RWPE1 (cell line): ENCODE measurements at places on chromosomes 16 and 17.

GRCh38 chr16:81994485-81994884 lies 16.8 kb downstream of the SDR42E1 start:
- DNase-seq = no peak

DNA sequence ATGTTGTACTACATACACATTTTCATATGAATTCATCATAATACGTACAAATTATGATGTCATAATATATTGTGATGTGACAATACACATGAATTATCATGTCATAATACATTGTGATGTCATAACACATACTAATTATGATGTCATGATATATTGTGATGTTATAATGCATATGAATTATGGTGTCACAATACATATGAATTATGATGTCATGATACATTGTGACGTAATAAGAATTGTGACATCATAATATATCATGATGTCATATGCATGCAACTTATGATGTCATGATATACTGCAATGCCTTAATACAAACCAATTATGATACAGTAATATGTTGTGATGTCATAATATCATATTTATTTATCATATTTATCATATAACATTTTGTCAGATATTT lies 2074.3 kb downstream of the TP53TG3F start:
- no peak for DNase-seq

GRCh38 chr16:73023752-73024570 lies 24.0 kb downstream of the ZFHX3 start:
- no peak for DNase-seq

- DNase-seq = no peak
These were observed 3.2 kb upstream of the ARHGAP23 start for GRCh38 chr17:38425031-38425430.

DNA sequence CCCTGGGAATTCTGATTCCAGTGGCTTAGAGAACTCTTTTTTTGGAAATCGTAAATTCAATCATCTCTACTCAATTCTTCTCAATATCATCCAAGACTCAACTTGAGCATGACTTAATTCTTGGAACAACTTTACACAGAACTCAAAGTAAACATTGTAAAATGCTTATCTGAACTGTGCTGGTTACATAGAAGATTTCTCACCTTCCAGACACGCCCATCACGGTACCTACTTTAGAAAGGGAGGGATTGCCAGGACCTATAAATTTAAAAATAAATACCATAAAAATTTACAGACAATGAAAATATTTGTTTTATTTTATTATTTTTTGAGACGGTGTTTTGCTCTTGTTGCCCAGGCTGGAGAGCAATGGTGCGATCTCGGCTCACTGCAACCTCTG lies 26.5 kb downstream of the MAP1LC3B start:
- no peak for DNase-seq

DNA sequence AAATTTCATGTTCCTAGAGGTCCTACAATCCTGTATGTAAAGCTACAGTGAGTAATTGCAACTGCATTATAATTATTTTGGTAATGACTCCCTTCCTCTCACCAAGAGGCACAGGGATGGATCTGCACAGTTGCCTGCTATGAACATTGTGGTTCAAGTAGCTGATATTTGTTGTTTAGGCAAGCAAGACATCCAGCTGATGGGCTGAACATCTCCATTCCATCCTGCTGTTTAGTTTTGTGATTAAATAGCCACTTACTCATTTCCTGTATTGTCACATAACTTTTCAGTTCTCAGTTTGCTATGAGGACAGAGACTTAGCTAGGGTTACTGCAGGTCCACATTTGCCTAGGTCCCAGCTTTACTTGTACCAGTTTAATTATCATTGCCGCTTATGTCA lies 181.2 kb upstream of the TBX2 start:
- no peak for DNase-seq

DNA sequence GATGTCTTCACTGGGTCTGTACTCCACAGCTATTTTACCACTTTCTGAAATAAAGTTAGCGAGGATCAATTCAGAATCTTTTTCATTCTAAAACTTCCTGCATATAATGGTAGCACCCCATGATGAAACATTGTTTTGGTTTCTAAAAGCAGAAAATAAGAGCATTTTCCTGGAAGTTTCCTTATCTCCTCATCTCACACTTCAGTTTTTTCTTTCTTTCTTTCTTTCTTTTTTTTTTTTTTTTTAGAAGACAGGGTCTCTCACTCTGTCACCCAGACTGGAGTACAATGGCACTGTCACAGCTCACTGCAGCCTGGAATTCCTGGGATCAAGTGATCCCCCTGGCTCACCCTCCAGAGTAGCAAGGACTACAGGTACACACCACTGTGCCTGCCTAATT lies 10.3 kb downstream of the RDM1 start:
- DNase-seq = no peak

DNA sequence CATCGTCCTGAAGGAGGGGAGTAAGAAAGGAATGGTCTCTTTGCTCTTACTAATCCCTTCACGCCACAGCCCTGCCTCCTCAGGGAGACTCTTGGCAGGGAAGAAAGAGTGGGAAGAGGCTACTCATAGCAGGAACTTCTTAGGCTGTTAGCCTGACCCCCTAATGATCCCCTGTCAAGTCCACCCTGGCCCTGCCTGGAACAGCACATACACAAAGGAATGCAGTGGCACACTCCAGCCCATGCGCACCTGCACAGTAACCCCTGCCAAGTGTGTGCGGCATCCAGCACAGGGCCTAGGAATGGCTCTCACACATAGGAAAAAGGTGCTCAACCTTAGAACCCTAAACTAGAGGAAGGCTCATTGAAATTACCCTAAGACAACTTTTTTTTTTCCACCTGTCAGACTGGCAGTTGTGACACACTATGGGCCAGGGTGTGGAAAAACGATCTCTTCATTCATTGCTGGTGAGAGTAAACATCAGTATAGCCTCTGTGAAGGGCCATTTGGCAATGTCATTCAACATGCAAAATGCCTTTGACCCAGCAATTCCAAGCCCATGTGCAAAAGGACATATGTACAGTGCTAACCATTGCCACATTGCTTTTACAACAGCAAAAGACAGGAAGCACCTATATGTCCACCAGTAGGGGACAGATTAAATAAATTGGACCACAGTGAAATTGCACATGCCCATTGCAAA lies 50.1 kb downstream of the PIMREG start:
- DNase-seq = no peak

GRCh38 chr17:59149841-59150511 lies 5.0 kb downstream of the SKA2 start:
- no peak for DNase-seq

DNA sequence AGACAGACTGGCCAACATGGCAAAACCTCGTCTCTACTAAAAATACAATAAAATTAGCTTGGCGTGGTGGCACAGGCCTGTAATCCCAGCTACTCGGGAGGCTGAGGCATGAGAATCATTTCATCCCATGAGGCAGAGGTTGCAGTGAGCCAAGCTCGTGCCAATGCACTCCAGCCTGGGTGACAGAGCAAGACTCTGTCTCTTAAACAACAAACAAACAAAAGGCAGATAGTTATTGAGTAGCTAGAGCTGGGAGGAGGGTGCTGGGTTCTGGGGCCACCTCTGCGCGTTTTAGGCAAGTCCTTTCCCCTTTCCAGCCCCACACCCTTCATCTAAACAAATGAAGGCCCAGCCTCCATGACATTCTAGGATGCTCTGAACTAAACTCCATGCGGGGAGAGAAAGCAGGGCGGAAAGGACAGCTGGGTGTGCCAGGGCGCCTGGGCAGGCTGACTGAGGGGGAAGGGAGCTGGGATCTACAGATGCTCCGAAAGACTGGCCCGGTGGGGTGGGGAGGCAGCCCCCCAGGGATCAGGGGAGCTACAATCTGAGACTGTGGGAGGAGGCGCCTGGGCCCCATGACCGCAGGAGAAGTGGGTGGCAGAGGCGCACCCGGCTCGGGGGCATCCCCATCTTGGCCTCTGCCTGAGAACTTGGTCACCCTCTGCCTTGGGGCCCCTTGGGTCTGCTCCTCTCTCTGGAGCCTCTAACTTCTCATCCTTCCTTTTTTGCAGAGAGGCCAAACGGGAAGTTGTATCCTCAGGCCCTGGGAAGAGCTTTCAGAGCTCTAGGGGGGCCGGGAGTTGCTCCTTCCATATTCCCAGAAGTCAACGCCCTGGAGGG lies 910 bp downstream of the ITGAL start:
- no peak for DNase-seq

DNA sequence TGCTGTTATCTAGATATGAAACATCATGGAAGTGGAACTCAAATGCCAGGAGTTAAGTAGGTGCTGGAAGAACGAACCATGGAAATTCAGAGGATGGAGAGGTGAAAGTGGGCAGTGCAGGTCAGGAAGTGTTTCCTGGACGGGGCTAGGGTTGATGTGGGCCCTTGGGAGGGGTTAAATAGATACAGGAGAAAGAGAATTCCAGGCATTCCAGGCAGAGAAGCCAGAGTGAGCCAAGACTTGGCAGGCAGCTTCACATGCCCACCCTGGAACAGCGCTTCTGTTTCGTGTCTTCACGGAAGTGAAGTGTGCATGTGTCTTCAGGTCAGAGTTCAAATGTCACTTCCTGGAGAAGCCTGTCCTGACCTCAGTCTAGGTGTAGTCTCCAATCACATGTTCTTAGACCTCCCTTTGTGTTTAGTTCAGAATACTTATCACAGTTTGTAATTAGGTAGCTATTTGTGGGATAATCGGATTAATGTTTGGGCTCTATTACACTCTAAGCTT lies 41.3 kb downstream of the GP2 start:
- DNase-seq = no peak

- peak; percentile 69 for DNase-seq
These were observed 25.9 kb upstream of the SMURF2 start for GRCh38 chr17:64687961-64688360.

GRCh38 chr17:61648587-61648986 lies 57.6 kb upstream of the NACA2 start:
- no peak for DNase-seq
